ENCODE measurements at places on chromosomes 11 and 22.
A peak's percentile ranks its signal among the peaks of the same experiment; 100 is the strongest.

DNA sequence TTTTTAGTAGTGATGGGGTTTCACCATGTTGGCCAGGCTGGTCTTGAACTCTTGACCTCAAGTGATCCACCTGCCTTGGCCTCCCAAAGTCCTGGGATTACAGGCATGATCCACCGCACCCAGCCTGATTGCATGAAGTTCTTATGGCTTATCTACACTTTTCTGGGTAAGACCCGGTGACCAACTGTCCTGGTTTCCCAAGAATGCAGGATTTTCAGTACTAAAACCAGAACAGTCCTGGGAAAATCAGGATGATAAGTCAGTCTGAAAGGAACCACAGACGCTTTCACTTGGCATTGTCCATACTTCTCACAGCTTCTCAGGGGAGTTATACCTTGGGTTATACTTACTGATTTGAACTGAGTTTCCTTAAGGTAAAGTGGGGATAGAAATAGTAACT, 1.4 kb upstream of the BPIFC start:
- DNase-seq, result no peak

- no peak for DNase-seq
These were observed 40.8 kb upstream of the ST14 start for GRCh38 chr11:130118636-130119387.

DNA sequence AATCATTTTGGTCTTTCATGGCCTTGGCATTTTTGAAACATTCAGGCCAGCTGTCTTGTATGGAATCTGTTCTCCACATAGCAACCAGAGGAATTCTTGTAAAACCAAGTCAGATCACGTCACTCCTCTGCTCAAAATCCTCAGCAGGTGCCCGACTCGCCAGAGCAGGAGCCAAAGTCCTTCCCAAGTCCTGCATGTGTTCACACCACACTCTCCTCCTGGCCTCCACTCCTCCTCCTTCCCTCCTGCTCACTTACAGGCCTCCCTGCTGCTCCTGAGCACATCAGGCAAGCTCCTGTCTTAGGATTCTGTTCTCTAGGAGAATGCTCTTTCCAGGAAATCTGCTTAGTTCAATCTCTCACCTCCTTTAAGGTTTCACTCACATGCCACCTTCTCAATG, 6.9 kb upstream of the PSMC3 start:
- no peak for DNase-seq

- DNase-seq, result no peak
These were observed 69.7 kb upstream of the GRK3 start for GRCh38 chr22:25494774-25495173.

- no peak for DNase-seq
These were observed 26.9 kb downstream of the TP53I11 start for GRCh38 chr11:44923806-44924205.

GRCh38 chr22:23110190-23110921, 31.4 kb downstream of the RSPH14 start:
- DNase-seq, result no peak

GRCh38 chr11:2929531-2929949, 320 bp upstream of the PHLDA2 start:
- DNase-seq, result peak; percentile 94

DNA sequence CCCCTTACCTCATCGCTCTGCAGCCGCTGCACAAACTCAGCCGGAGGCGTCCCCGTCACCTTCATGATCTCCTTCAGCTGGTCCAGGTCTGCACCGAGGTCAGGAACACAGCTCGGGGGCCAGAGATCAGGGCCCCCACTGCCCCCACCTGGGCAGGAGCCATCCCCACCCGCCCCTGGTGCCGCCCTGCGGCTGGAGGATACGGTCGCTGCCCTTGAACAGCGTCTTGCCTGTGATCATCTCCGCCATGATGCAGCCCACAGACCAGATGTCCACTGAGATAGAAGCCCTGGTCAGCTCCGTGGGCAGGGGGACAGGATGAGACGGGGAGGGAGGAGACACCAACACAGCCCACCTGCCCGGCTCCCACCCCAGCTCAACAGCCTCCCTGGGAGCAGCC, 4.5 kb upstream of the HDAC10 start:
- DNase-seq, result no peak

DNA sequence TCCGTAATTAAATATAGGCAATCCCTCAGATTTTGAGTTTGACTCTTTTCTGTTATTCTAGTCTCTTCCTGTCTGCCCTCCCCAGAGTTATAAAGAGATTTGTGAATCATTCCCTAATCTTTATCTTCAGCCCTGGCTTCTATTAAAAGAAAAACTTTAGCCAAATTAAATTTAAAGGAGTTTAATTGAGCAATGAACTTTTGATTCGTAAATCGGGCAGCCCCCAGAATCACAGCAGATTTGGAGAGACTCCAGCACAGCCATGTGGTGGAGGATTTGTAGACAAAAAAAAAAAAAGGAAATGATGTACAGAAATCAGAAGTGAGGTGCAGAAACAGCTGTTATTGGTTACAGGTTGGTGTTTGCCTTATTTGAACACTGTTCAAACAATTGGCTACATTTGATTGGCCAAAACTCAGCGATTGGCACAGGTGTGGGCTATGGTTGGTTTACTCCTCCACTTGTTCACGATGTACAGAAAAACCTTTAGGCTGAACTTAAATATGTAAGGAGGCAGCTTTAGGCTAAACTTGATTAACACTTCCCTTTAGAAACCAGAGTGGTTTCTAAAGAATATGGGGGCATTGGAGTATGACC, 2.3 kb upstream of the ALKBH8 start:
- DNase-seq, result no peak

- no peak for DNase-seq
These were observed 23.3 kb upstream of the LYVE1 start for GRCh38 chr11:10591741-10592140.

- no peak for DNase-seq
These were observed 15.0 kb downstream of the PDGFB start for GRCh38 chr22:39229688-39230260.

- DNase-seq, result no peak
These were observed 48.7 kb upstream of the OR9Q1 start for GRCh38 chr11:57974848-57975601.

- no peak for DNase-seq
These were observed 158.8 kb upstream of the PGR start for GRCh38 chr11:101288392-101288791.

DNA sequence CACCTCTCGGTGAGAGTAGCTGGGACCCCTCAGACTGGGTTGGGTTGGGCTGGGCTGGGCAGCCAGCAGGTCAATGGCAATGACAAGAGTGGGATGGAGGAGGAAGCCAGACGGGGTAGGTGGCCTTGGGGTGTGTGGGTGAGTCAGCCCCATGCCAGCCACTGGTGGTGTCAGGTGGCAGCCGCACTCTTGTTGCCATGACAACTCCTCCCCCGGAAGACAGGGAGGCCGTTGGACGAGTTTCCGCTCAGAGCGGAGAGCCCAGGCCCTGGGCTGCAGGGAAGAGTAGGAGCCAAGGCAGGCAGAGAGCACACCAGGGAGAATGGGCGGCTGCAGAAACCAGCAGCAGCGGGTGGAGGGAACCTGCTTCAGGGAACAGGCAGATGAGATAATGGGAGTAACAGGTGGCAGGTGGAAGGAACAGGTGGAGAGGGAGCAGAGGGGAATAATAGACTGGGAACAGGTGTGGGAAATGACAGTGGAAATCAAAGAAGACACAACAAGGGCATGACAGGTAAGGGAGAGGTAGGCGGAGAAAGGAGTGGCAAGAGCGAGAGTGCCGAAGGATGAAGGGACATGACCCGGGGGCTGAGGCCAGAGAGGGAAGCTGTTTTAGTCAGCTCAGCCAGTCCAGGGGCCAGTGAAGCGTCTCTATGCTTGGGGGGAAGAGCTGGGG, 8.7 kb downstream of the SPTBN2 start:
- no peak for DNase-seq

DNA sequence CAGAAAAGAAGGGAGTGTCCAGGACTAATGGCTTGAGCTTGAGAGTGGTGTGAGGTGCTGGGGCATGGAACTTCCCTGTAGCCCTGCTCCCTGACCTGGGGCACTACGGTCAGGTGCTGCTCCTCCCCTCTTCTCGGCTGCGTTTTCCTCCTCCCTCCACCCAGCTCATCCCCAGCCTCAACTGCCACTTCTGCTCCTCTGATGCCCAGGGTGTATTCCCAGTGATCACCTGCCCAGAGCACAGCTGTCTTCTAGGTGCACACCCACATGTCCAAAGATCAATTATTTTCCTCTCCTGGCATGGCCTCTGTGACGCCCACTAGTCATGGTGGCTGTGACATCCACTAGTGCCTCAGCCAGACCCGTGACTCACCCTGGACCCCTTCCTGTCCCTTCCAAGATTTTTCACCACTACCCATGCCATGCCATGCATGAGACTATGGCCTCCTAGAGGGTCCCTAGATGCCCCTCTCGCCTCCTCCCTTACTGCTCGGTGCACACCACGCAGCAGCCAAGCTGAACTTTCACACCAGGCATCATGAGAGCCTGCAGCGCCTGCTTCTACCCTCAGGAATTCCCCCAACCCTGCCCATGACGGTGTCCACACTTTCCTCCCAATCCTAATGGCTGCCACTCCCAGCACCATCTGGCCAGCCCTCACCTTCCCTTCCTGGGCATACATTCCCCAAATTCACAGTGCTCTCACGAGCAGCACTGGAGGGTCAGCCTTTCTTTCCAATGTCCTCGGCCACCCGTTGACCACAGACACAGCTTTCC, 1.9 kb downstream of the P2RX6 start:
- DNase-seq, result no peak

DNA sequence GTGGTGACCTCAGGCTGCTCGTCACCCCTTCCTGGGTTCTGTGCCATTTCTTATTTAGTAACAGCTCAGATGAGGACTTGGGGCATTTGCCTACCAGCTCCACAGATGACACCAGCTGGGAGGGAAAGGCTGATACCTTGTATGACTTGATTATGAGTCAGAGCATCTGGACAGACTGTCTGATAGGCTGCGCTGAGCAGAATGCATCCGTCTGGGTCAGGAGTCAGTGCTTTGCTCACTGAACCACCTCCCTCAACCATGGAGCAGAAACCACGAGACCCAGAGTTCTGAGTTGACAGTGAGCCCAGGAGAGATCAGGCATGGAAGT, 6.8 kb downstream of the ST14 start:
- peak; percentile 94 for DNase-seq

DNA sequence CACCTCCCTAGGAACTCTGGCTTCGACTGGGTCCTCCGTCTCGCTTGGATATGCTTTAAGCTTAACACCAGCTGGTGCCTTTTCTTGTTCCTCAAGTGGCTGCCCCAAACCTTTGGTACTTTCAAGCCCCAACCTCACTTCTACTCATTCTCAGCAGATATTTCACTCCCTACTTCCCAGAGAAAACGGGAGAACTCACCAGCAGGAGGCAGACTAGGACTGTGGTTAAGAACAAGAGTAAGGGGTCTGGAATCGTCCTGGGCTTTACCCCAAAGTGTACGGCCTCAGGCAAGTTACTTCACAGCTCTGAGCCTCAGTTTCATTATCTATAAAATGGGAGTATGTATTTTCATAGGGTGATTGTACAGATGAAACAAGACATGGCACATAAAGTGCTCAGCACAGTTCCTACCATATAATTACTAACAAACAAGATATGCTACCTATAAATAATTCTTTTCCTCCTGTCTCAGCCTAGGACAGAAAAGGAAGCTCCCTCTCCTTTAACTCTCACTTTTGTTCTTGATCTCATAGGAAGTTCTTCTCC, 37.8 kb downstream of the PAMR1 start:
- DNase-seq, result peak; percentile 45

DNA sequence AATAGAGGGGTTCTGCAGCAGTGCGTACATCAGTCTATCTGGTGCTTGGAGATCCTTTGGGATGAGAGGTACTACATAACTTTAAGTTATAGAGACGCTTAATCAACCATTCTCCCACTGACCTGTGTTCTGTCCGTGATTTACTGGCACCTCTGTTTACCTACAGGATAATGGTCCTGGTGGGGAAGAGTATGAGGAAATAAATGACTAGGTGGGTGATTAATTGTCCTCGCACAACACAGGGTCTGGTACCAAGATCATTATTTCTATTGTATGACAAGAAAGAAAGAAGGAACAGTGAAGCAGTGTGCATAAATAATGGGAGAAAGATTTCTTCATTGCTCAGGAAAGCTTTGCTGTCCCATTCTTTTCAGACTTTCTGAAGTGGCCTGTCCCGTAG, 32.8 kb upstream of the FJX1 start:
- DNase-seq, result no peak

DNA sequence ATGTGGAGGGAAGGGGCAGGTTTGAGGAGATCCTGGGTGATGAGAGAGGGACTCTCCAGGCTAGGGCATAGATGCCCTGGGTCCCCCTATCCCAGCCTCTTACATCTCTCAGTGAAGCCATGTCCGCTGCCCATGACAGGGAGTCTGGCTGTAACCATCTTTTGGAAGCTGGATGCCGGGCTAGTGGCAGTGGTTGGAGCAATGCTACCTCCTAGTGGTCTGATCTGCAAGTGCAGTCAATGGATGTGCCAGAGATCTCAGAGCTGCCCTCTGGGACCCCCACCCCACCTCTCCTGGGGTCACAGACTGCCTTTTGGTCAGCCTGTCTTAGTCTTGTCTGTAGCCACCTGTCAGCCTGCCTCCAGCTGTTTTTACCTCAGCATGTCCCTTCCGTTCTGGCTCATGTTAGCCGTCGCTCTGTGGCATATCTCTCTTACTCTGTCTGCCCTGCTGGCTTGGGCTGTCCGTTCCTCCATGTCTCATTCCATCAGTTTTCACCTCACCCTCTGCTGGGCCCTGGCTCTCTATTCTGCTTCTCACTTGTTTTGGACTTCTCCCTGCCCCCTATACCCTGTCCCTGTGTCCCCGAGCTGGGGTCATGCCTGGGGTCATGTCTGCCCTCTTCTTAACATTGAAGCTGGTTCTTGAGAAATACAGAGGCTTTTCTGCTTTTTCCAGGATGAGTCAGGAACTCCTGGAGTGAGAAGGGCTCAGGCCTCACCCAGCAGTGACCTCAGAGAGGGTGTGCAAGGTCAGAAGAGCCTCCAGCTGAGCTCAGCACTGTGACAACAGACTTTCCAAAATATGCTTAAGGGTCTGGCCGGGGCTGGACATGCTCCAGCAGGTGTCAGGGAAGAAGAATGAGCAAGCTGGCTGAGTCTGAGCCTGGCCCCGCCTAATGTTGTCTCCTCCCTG, 52.0 kb upstream of the THY1 start:
- peak; percentile 85 for DNase-seq

- DNase-seq, result no peak
These were observed 61.6 kb downstream of the SYTL2 start for GRCh38 chr11:85749287-85749834.

GRCh38 chr11:103257360-103257759, 148.1 kb downstream of the DYNC2H1 start:
- peak; percentile 17 for DNase-seq

DNA sequence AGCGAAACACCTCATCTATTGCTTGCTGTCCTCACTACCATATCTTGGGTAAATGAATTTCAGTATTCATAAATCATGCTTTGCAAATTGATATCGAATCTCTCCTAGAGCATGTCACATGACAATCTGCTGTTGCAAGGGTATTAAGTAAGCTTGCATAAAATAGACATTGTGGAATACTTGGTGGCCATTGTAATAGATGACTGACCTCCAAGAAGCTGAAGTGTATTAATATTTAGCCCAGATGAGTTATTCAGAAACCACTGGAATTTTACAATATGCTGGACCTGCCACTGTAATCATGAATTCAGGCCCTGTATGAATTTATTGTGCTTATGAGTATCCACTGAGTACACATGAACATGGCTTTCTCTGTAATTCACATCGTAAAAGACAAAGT, 289.7 kb upstream of the ARHGAP42 start:
- no peak for DNase-seq
